Nucleus accumbens (tissue), 56 donors: ENCODE measurements at places on chromosomes 16 and 17.

DNA sequence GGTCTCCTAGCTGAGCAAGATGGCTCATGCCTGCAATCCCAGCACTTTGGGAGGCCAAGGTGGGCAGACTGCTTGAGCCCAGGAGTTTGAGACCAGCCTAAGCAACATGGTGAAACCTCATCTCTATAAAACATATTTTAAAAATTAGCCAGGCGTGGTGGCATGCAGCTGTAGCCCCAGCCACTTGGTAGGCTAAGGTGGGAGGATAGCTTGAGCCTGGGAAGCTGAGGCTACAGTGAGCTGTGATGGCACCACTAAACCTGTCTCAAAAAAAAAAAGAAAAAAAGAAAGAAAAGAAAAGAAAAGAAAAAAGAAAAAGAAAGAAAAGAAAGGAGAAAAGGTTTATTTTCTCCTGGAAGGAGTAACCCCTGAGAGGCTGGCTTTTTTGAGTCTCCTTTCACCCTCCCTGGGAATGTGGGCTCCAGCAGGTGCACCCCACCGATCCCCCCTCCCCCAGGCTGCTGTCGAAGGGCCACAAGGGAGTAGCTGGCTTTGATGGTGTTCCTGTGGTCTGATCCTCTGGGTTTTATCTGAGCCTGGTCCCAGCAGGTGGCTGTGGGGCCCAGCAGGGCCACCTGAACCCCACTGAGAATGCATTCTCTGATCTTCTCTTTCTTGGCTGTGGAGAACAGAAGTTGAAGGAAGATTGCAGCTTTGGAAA is 29.9 kb upstream of the TNRC6C start:
- DNase-seq: no peak

DNA sequence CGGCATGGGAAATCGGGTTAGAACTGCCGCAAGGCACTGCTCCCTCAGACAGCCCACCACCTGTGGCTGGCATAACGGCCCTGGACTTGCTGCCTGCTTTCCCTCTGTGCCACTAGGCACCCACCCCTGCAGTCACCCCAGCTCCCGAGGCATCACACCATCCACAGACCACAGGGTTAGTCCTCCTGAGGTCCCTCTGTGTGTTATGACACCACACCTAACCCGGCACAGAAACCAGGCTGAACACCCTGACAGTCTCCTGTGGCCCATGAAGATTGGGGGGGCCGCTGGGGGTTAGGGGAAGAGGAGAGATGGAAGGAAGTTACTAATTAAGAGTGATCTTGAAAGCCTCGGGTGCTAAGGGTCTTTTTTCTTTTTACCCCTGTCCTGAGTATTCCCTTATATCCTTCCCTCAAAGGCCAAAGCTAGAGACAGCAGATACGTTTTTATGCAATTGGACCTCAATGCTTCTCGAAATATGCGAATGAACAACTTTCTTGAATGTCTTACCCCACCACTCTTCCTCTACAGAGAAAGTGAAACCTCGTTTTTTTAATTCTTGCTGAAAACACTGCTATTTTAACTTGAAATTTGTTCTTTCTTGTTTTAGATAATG is 7.0 kb downstream of the CYTH1 start:
- no peak for DNase-seq

GRCh38 chr16:8848939-8849391 is 19.8 kb downstream of the CARHSP1 start:
- no peak for DNase-seq

GRCh38 chr16:67910158-67910557 is 17.1 kb downstream of the PSKH1 start:
- peak; percentile 88 for DNase-seq

- DNase-seq: no peak
These were observed 173.8 kb upstream of the CHMP6 start for GRCh38 chr17:80817861-80818260.

DNA sequence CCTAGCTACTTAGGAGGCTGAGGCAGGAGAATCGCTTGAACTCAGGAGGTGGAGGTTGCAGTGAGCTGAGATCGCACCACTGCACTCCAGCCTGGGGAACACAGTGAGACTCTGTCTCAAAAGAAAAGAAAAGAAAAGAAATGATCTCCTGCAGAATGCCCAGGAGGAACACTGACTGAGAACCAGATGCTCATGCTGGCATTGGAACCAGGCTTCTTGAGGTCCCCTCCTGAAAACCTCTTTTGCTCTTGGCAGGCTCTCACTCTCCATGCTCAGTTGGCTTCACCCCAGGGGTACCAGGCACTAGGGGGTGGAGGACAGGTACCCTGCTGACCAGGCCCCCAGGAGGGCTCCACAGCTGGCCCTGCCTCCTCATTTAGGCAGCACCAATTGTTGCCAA is 8.5 kb upstream of the TNFRSF17 start:
- DNase-seq: no peak

DNA sequence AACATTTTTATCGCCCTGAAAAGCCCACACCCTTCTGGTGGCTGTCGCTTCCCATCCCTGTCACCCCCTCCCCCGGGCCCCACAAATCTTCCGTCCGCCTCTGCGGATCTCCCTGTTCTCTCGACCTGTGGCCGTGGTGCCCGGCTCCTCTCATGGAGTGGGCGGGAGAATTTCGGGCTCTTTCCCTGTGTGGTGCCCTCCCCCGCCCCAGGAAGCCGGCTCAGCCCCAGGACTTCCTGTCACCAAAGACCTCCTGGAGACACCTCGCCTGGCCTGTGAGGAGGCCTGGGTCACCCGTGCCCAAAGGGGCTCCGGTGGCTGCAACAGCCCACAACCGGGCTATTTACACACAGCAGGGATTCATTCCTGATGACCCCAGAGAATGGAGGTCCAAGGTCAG is 26.1 kb upstream of the UBE2I start:
- DNase-seq: no peak

- no peak for DNase-seq
These were observed 177.2 kb downstream of the CDH8 start for GRCh38 chr16:61858988-61859387.

DNA sequence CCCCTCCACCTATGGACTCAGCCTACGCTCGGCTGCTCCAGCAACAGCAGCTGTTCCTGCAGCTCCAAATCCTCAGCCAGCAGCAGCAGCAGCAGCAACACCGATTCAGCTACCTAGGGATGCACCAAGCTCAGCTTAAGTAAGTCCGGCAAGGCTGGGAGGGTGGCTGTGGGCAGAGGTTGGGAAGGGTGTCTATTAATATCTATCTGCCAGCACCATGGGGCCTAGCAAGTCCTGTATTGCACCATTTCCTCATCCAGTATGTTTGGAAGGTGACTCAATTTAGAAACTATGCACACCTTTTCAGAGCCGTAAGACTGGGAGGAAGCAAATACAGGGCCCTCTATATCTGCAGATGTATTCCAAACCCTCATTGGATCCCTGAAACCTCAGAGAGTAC is 45.0 kb upstream of the ARHGAP44 start:
- DNase-seq: no peak

- DNase-seq: no peak
These were observed 173.1 kb downstream of the CEP112 start for GRCh38 chr17:66018786-66019185.

DNA sequence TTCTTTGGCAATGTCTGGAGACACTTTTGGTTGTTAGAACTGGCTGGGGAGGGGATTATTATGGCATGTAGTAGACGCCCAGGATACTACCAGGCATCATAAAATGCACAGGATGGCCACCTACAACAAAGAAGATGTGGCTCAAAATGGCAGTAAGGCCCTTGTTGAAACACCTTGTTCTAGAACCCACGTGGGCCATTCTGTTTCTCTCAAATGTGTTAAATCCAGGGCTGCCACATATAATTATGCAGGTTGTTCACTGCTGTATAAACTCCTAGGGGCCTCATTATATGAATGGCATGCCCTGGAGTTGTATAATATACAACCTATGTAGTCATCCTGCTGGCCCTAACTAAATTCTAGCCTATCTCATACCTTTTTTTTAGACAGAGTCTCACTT is 123.5 kb upstream of the HAS3 start:
- DNase-seq: no peak

- DNase-seq: no peak
These were observed 503.2 kb downstream of the TMEM114 start for GRCh38 chr16:8087146-8087545.

- DNase-seq: no peak
These were observed 108.9 kb upstream of the IRX5 start for GRCh38 chr16:54821731-54822130.

DNA sequence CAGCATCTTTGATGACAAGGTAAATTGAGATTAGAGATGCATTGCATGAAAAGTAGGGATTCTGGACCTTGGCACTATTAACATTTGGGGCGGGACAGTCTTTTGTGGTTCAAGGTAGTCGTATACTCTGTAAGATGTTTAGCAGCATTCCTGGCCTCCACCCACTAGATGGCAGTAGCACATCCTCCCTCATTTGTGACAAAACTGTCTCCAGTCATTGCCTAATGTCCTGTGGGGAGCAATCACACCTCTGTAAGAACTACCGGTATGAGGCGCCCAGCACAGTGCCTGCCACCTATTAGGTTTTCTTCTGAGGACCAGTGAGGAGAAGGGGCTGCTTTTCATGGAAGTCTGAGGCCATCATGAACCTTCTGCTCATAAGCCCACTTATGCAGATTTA is 180.8 kb downstream of the RBFOX1 start:
- DNase-seq: no peak

GRCh38 chr16:89502081-89502843 is 5.9 kb upstream of the SPG7 start:
- no peak for DNase-seq

- no peak for DNase-seq
These were observed 81.8 kb downstream of the AKAP1 start for GRCh38 chr17:57166803-57167202.

DNA sequence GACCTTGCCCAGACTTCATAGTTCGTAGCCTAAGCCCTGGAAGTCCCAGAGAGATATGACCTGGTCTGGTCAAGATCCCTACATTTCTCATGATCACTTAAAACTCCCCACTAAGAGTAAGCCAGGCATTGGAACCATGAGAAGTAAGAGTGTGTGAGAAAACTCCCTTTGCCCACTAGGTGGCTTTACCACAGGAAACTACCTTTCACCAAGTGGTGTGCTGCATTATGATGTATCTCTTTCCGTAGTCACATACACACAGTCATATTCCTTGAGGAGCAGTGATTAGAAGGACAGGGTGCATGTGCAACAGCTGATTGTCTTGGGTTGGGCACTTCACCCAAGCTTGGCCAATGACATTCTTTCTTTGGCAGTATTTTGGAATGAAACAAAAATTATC is 639.3 kb downstream of the KCNJ2 start:
- DNase-seq: no peak

GRCh38 chr16:80733407-80733806 is 71.0 kb downstream of the CDYL2 start:
- DNase-seq: no peak

GRCh38 chr16:74680681-74681080 is 14.0 kb upstream of the RFWD3 start:
- no peak for DNase-seq

- no peak for DNase-seq
These were observed 22.8 kb downstream of the LASP1 start for GRCh38 chr17:38892620-38893019.

GRCh38 chr17:41666708-41667279 is 21.9 kb upstream of the EIF1 start:
- DNase-seq: peak; percentile 65

DNA sequence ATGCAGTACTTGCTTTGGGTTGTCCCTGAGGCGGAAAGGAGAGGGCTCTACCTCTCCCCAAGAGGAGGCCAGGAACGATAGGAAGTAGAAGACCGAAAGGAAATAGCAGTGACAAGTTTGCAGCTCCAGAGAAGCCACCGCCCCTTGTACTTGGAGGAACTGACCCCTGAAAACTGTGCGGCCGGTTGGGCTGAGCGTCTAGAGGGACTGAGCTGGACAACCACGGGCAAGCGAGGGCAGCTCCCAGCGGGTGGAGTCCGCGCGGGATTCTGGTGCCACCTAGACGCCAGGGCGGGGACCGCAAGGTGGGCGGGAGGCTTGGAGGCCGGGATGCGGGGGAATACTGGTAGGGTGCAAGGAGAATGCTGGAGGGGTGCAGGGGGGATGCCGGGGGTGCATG is 1.3 kb upstream of the SLC6A4 start:
- peak; percentile 15 for DNase-seq

DNA sequence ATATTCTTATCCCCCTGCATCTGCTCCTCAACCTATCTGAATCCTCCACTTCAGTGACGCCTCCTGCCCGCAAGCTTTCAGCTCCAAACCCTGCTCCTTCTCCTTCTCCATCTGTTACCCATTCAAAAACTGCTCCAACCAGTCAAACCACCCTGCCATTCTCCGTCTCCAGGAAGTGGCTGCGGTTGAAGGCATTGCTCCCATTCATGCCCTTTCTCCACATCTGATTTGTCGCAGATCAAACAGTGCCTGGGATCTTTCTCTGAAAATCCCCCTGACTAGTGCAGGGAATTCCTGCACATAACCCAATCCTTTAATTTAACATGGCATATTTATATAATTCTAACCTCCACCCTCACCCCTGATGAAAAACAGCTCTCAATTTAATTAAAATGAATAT is 56.3 kb downstream of the SLFN5 start:
- DNase-seq: no peak

DNA sequence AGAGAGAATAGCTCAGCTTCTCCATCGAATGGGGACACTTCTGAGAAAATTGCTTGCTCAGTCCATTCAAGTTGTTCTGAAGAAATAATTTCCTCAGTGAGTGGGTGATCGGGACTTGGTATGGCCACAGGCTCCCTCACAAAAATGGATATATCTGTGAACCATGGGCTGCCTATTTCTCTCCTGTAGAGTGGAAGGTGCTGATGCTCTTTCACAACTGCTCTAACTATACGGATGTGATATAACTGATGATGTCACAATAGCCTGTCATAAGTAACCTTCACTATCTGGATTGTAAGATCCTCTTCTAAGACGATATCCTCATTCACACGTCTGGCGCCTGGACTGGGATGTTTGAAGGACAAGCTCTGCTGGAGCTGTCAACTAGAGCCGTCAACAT is 4.7 kb upstream of the CCL18 start:
- DNase-seq: no peak

DNA sequence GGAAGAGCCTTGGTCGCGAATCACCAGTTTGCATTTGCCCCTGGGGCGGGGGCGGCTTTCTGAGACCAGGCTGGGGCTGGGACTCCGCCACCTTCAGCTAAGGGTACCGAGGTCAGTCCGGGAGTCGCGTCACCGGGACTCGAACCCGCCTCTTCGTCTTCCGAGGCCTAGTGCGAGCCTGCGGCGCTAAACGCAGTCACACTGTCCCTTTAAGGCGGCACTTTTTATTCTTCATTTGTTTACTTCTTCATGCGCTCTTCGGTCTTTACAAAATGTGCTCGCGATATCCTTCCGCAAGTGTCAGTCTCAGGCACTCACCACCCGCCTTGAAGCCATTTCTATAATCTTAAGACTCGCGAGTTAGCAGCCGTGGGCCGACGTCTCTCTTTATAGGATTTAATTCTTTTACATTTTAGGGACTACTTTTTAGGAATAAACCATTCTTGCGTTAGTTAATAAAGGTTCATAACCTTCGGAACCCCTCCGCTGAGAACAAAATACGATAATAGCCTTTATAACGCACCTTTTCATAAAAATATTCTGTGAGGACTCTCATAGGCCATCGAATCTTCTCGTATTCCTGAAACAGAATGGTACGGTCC is 593 bp upstream of the HEXIM1 start:
- DNase-seq: peak; percentile 48
